Fibroblast of mammary gland (primary cell): ENCODE measurements at places on chromosomes 16 and 17.

GRCh38 chr16:49824593-49824992 is 31.3 kb downstream of the ZNF423 start:
- DNase-seq = no peak

DNA sequence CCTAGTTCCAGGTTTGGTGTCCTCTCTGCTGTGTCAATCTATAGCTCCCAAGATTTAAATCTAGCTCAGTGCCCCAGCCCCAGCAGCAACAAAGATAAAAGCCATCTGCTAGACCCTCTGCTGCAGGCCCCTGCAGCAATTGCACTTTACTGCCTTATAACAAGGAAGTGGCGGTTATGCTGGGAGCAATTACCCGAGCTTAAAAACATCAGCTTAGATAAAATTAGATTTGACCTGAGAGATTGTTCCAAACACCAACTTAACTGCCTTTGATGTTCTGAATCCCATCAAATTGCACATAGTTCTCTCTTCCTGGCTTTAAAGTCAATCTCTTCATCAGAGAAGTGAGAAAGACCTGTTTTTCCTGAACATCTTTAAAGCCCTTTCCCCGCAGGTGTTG is 62.4 kb upstream of the SHISA6 start:
- no peak for DNase-seq

DNA sequence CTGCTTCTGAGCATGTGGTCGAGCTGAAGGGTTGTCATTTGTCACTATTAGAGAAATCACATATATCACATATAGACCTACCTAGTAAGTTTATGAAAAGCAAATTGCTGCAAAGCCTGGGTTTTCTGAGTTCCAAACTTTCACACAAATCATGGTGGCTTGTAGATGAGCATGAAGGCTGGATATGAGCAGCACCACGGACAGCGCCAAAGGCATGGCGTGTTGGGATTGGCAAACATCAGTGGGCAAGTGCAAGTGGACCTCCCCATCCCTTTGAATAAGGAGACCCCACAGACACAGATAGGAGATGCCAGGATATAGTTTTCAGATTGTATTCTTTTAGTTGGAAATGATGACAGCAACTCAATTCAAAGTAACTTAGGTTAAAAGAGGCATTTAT is 77.6 kb upstream of the CACNG3 start:
- no peak for DNase-seq

GRCh38 chr17:30443721-30444120 is 33.5 kb upstream of the GOSR1 start:
- DNase-seq = no peak

DNA sequence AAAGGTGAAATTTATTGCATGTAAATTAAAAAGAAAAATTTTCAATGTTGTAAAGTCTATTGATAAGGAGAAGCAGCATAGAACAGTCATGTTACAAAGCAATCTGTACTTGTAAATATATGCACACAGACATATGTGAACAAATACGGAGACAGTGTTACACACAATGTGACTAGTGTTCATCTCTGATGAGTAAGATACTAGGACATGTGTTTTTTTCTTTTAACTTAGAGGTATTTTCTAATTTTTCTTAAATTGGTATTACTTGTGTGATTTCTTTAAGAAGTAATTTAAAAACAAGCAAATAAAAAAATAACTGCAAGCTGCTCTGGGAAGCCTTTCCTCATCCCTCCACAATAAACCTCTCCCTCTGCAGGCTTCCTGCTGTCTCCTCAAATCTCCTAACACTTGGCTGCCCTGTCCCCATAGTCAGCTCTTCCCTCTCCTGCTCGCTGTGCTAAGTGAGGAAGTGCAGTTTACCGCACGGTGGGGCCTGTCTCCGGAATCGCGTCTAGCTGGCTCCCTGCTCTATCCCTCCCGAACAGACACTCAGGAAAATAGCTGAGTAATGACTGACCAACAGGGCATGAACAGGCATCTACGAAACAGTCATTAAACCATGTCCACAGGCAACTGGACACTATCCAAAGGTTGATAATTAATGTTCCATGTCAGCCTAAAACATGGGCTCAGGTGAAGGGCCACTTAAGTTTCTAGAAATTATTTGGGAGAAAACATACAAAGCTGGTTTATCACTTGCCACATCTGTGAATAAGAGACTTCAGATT is 35.9 kb downstream of the CMTM4 start:
- DNase-seq = peak; percentile 94

DNA sequence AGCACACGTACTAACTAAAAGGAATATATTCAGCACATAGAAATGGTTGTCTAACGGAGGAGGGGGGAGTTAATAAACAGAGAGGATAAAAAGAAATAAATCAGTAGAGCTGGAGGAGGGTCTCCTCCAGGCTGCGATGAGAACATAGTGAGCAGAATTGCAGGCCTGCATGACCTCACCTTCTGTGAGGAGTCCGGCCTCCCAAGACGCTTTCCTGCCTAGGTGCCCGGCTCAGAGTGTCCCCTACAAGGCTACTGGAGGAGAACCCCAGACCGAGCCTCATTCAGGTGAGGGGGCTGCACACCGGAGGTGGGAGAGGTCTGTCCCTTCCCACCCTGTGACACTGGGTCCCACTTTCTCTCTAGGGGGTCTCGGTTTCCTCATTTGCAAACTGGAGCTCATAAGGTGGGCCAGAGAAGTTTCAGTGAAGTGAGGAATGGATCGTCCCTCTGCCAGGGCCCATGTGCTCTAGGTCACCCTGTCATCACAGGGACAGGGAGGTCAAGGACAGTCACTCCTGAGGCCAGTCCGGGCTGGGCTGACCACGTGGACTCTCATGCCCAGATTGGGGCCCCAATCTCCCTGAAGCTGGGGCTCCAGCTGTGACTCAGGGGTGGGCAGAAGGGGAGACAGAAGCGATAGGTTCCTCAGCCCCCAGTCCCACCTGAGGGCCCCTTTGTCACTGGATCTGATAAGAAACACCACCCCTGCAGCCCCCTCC is 3.3 kb upstream of the HBM start:
- DNase-seq = no peak

GRCh38 chr17:68172461-68172954 is 75.3 kb upstream of the AMZ2 start:
- peak; percentile 54 for DNase-seq

DNA sequence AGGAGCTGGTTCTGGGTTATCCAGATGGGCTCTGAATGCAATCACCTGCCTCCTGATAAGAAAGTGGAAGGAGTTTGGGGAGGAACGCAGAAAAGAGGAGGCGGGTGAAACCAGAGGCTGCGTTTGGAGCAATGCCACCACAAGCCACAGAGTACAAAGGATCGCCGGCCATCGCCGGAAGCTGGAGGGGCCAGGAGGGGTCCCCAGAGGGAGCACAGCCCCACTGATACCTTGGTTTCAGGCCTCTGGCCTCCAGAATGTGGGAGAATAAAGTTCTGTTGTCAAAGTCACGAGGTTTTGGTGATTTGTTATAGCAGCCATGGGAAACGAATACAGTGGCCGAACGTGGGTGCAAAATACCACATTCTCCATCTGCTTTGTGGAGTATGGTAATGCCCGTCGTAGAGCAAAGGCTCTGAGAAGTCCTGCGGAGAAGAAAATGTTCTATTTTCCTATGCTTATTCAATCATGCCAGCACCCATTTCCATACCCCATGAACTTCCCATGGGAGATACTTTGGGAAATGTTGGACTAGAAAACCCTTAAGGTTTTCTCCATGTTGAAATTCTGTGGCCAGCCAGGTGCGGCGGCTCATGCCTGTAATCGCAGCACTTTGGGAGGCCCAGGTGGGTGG is 51.4 kb downstream of the ZDHHC7 start:
- no peak for DNase-seq

- no peak for DNase-seq
Observed at GRCh38 chr17:37725021-37725595, 19.8 kb downstream of the HNF1B start.

GRCh38 chr17:2202996-2203575 is 100.5 kb downstream of the SMG6 start:
- DNase-seq = no peak

DNA sequence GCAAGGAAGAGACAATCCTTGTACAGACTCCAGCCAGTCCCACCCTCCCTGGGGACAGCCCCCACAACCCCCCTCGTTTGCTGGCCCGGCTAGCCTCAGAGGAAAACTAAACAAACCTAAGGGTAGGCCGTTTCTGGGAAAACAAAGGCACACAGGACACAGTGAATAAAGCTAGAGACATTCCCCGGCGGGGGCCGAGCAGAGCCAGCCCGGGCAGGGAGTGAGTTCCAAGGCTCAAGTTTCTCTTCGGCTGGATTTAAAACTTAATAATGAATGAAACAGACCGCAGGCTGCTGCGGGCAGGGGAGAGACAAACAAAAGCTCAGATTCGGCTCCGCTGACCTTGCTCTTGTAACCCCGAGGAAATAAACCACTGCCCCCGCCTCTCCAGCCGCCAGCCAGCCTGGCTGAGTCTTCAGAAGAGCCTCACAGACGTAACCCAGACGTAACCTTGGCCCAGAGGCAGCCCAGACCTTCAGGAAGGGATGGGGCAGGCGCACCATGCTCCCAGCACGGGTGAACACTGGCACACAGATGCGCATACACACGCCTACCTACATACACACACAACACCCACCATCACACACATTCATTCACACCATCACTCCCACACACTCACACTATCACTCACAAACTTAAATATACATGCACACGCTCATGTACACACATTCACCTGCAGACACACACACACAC is 216.0 kb downstream of the ZNF423 start:
- peak; percentile 62 for DNase-seq

GRCh38 chr17:4722678-4723240 is 8.5 kb upstream of the MED11 start:
- no peak for DNase-seq

- no peak for DNase-seq
Observed at GRCh38 chr17:79922798-79923197, 83.6 kb upstream of the CBX4 start.

DNA sequence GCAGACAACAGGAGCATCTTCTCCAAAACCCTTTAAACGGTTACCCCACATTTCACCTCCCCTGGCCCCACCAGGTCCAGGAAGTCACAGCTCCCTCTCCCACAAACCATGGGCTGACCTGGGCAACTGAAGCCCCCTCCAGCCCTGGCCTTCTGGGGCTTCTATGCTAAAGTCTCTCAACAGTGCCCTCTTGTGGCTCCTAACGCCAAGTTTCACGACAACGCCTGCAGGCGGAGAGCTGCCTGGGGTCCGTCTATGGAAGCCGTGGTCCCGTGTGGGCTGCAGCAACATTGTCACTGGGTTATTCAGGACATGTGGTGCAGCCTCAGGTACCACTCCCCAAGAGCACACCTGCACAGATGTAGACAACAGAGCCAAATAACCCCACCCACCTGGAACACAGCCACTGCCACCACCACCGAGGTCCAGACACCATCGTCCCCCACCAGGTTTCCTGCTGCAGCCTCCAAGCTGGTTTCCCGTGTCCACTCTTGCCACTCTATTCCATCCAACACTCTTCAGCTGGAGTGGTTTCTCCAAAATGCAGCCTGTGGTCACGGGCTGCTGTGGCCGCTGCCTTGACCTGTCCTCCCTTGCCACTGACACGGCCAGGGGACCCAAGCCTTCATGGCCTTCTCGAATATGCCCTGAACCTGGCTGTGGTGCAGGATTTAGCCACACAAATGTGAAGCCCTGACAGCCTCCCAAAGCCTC is 19.1 kb downstream of the C16orf95 start:
- peak; percentile 21 for DNase-seq

GRCh38 chr17:2070241-2071023 is 15.5 kb downstream of the HIC1 start:
- no peak for DNase-seq

GRCh38 chr16:2388139-2388874 is 40.9 kb upstream of the CCNF start:
- DNase-seq = no peak

- peak; percentile 42 for DNase-seq
Observed at GRCh38 chr16:1054660-1055556, 17.6 kb upstream of the SSTR5 start.

DNA sequence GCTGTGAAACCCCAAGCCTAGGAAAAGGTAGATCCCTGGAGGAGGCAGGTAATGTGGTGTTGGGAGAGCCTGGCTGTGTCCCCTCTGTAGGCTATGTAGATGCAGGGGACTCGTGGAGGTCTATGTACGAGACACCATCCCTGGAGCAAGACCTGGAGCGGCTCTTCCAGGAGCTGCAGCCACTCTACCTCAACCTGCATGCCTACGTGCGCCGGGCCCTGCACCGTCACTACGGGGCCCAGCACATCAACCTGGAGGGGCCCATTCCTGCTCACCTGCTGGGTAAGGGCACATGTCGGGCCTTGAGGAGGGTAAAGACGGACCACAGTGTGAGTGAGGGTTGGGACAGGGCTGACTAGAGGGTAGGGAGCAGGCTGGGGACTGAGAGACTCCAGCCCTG is 12.0 kb downstream of the ACE start:
- DNase-seq = no peak

- DNase-seq = no peak
Observed at GRCh38 chr17:69103557-69104233, 38.0 kb downstream of the ABCA6 start.

DNA sequence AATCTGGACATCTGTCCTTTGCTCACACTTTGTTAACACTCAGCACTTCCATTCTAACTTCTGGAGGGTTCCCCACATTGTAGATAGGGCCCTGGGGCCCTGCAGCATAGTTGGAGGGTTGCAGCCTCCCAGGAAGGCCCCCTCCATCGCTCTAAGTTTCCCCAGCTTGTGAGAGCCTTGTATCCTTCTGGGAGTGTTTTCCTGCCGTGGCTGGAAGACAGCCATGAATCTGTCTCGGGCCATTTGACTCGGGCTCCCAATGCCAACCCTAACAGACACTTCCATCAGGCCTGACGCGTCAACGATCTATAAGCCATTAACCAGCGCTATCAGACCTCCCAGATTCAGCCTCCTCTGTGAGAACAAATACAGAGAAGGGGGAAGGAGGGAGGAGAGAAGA is 263.7 kb upstream of the RPL38 start:
- DNase-seq = no peak

DNA sequence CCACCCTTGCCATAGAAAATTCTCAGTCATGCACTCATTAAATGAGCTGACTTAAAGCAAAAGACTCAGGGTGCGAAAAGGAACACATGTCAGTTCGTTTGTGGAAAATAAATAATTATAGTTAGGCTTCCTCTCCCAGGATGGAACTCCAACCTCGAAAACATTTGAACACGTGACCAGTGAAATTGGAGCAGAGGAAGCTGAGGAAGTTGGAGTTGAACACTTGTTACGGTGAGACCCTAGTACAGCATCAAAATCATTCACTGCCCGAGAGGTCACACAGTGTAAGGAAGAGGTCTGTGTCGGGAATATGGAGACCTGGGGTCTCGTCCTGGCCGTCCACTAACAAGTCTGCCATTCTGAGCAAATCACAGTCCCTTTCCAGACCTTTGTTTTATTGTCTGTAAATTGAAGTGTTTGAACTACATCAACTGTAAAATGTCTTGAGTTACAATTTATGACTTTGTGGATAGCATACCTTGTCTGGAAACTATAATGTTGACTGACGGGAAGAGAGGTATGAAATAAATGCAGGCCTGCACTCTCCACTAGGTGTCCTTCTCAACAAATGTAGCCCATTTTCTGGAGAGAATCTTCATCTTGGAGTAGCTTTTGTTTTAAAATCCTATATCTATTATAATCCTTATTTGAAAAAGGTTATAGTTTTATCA is 7.7 kb downstream of the PSMD7 start:
- DNase-seq = peak; percentile 23
